Stimulated activated CD4-positive, alpha-beta T cell treated with anti-CD3 and anti-CD28 coated beads, Interleukin-1b, Interleukin-23, amount 100 ng/mL, for 48 hours (primary cell): ENCODE measurements at places on chromosomes 1 and 21.

DNA sequence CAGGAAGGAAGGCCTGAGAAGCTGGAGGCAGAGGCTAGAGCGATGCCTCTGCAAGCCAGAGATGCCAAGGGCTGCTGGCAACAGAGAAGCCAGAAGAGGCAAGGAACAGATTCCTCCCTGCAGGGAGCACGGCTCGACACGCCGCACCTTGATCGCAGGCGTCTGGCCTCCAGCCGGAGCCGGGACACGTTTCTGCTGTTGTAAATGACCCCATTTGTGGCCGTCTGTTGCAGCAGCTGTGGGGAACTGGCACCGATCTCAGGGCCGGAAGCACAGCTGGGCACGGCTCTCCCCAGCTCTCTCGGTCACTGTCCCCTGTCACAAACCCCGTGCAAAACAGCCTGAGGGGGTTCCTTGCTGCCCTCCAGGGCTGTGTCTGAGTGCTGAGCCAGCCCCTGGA is 59.6 kb downstream of the SIK1 start:
- DNase-seq: no peak

GRCh38 chr1:186722711-186723309 is 42.6 kb upstream of the PTGS2 start:
- DNase-seq: no peak

GRCh38 chr1:9128520-9129265 is at the start of gene GPR157:
Gene GPR157, minus strand, starts transcription at chr1:9129102. Its CDS starts 75 bp downstream, at chr1:9129027.
- peak; percentile 82 for DNase-seq

GRCh38 chr1:8478566-8478965 is 160.7 kb downstream of the SLC45A1 start:
- DNase-seq: no peak

- no peak for DNase-seq
These were observed 105.2 kb upstream of the ZNF648 start for GRCh38 chr1:182166750-182167149.

GRCh38 chr1:220786337-220787068 is at the start of gene MTARC1:
Gene MTARC1, plus strand, starts transcription at chr1:220786913. Its CDS starts 32 bp downstream, at chr1:220786945.
- no peak for DNase-seq

- DNase-seq: no peak
These were observed 50.1 kb upstream of the ECE1 start for GRCh38 chr1:21340230-21340945.

DNA sequence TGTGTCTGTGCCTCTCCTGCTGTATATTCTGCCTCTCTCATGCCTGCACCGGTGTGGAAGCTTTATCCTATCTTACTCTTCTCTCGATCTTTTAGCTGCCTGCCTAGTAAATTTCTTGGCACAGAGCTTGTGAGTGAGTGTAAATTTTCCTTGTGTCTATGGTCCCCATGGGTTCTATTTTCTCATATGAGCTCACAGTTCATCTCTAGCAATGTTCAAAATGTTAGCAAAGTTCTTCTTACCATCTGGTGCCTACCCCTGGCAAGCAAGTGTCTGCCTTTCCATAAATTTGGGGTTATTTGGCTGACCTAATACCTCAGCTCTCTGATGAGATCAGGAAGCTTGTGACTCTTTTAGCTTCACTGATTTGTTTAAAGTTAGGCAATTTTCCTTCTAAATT is 572.1 kb upstream of the BRINP3 start:
- DNase-seq: no peak

DNA sequence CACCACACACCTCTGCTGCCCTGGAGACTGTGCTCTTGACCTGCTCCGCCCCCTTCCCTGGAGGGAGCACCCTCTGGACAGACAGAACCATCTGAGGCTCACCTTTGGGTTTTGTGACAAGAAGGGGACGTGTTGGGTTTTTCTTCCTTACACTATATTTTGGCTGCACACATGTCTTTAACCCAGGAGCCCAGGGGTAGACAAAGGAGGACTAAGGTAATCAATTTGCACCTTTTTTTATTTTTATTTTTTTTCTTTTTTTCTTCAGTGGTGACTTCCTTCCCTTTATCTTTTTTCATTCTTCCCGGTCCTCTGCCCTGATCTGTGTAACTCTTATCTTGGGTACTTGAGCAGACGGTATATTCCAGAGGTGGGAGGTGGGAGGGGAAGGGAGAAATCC is 8.5 kb upstream of the TXLNA start:
- no peak for DNase-seq

GRCh38 chr1:234342774-234343173 is 30.5 kb upstream of the COA6 start:
- DNase-seq: no peak

- no peak for DNase-seq
These were observed 4.9 kb upstream of the MACF1 start for GRCh38 chr1:39199593-39199992.

DNA sequence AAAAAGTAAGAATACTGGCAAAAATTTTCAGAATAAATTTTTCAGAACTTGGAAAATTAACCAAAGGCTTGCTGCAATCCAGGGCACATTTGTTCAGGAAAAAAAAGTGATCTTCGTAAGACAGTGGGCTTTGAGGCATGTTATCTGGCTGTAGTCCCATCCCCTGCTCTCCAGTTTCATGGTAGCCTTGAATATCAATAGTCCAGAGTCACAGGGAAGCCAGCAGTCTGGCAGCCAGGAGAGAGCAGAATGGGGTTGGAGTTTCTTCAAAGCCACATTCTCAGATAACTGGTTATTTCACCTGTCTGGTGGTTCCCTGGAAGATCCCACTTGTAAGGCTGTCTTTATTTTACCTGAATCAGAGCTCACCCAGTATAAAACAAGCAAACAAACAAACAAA is 669.3 kb downstream of the MATN1 start:
- DNase-seq: no peak

GRCh38 chr1:206517784-206518183 is 10.5 kb downstream of the RASSF5 start:
- no peak for DNase-seq

GRCh38 chr1:203052601-203053000 is 26.3 kb downstream of the PPFIA4 start:
- no peak for DNase-seq

- DNase-seq: no peak
These were observed 85.2 kb upstream of the TRABD2B start for GRCh38 chr1:48082271-48082962.

GRCh38 chr1:208724079-208724478 is 479.9 kb upstream of the PLXNA2 start:
- DNase-seq: no peak

DNA sequence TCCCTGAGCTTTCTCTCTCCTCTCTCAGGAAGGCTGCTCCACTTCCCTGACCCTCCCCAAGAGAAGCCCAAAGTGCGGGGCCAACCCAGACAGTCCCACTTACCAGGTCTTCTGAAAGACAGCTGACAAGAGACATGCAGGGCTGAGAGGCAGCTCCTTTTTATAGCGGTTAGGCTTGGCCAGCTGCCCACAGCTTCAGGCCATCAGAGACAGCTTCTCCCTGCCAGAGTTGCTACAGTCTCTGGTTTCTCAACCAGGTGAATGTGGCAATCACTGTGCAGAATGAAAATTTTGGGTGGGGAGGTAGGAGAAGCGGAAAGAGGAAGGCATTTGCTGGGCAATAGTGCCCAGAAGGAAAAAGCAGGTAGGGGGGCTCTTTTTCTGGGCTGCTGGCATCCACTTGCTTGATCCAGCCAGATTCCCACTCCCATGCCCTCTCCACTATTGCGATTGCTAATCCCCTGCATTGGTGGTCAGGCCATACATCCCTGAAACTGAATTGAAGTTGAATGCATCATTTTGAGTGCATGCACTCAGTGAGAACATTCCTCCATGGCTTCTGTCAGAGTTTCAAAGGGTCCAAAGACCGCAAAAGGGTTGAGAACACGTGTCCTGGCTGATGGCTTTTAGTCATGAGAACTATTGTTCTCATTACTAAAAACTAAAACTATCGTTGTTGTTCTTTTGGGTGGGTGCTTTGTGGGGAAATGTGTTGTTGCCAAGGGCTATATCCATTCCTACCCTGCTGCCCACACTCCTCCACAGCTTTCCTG is at the start of gene S100A8:
TSS of gene S100A8 (minus strand) at position 136 of the 773 bp plus-strand sequence. CDS start 538 bp downstream, outside the sequence.
- DNase-seq: no peak

- no peak for DNase-seq
These were observed 31.4 kb upstream of the CLSTN1 start for GRCh38 chr1:9855186-9855585.

- no peak for DNase-seq
These were observed 10.0 kb upstream of the FAM110D start for GRCh38 chr1:26148887-26149286.

DNA sequence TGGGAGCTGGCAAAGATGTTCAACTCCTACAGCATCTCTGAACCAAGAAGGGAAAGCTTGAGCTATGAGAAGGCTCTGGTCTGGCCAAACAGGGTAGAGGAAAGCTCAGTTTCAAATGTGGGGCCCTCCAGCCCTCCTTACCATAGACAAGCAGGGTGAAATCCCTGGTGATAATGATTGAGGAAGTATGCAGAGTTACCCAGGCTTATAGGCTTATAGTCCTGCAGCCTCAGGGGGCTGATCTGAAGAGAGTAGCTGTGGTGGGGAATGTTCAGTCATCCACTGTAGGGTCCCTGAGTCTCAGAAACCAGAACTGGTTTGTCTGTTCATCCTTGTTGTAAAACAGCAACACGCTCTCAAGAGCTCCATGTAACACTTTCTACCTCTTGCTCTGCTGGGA is 19.8 kb upstream of the LY9 start:
- no peak for DNase-seq

DNA sequence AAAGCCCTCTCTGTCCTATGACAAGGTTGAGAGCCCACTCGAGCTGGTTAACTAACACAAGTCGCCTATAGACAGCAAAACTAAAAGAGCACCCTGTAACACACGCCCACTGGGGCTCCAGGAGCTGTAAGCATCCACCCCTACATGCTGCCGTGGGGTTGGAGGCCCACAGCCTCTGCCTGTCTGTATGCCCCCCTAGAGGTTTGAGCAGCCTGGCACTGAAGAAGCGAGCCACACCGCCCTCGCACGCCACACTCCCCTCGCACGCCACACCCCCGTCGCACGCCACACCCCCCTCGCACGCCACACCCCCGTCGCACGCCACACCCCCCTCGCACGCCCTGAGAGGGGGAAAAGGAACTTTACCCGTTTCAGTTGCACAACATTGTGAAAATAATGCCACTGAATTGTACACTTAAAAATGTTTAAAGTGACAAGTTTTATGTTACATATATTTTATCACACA is 13.2 kb upstream of the HMGCL start:
- DNase-seq: peak; percentile 70

- DNase-seq: no peak
These were observed 129.2 kb downstream of the GLUL start for GRCh38 chr1:182262425-182262824.

- no peak for DNase-seq
These were observed 16.4 kb downstream of the PKN2 start for GRCh38 chr1:88700425-88701013.

- no peak for DNase-seq
These were observed 52.6 kb upstream of the EPS8L3 start for GRCh38 chr1:109816175-109816811.

DNA sequence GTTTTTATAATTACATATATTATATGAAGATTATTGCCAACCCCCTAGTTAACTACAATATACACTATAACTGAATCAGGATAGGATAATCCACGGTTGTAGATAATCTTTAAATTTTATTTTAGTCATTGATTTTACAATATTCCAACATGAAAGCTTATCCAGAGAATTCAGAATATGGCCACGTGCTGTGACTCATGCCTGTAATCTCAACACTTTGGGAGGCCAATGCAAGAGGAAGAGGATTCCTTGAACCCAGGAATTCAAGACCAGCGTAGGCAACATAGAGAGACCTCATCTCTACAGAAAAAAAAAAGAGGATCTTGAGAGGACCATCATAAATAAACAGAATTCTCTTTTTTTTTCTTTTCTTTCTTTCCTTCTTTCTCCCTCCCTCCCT is 119.6 kb upstream of the CACYBP start:
- DNase-seq: no peak

- DNase-seq: no peak
These were observed 105.7 kb downstream of the C1orf21 start for GRCh38 chr1:184492536-184492935.

- DNase-seq: no peak
These were observed 21.8 kb upstream of the ADGRB2 start for GRCh38 chr1:31785947-31786290.

DNA sequence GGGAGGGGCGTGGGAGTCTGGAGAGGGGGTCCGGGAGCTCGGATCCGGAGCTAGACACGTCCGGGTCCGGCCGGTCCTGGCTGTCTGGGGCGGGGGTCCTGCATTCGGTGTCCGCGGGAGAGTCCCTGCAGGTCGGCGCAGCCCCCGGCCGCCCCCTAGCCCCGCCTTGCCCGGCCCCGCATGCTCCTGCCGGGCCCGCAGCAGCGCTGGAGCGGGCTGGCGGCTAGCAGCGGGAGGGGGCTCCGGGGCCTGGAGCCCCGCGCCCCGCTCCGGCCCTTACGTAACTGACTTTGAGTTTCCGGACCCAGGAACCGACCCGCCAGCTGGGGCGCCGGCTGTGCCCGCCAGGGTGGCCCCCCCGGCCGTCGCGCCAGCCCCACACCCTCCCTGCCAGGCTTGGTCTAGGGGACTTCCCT is 26.9 kb upstream of the EPB41 start:
- DNase-seq: no peak

GRCh38 chr1:75131565-75132241 is 2.5 kb upstream of the LHX8 start:
- no peak for DNase-seq

DNA sequence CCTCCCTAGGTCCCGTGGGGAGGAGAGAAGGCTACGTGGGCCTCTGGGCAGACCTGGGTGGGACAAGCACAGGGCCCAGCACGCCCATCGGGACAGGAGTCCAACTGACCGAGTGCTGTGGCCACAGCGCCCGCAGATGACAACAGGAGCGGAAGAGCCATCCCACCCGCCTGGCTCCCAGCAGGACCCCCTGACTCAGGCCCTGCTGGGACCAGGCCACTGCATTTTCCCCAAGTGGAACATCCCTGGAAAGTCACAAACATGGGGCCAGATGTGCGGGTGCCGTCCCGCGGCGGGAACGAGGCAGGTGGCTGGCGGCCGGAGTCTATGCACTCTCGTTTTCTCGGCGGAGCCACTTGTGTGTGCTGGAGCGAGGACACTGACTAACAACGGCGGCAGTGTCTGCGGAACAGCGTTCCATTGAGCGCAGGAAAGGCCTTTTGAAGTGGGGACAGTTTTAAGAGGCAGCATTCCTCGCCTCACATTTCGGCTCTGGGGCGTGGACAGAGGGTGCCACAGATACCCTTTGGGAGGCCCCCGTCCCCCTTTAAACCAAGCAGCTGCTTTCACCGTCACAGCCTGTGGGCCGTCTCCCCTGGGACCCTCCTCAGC is 93.7 kb upstream of the ARHGEF16 start:
- no peak for DNase-seq

GRCh38 chr1:111895469-111895868 is 94.0 kb downstream of the KCND3 start:
- no peak for DNase-seq

DNA sequence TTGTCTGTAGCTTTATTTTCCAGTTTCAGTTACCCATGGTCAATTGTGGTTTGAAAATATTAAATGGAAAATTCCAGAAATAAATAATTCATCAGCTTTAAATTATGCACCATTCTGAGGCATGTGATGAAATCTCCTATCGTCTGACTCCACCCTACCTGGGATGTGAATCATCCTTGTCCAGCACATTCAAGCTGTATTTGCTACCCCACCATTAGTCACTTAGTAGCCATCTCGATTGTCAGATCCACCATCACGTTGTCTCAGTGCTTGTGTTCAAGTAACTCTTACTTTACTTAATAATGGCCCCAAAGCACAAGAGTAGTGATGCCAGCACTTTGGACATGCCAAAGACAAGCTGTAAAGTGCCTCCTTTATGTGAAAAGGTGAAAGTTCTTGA is 4.0 kb downstream of the STPG1 start:
- no peak for DNase-seq
